CMK (cell line): ENCODE measurements at places on chromosomes 6 and 20.

DNA sequence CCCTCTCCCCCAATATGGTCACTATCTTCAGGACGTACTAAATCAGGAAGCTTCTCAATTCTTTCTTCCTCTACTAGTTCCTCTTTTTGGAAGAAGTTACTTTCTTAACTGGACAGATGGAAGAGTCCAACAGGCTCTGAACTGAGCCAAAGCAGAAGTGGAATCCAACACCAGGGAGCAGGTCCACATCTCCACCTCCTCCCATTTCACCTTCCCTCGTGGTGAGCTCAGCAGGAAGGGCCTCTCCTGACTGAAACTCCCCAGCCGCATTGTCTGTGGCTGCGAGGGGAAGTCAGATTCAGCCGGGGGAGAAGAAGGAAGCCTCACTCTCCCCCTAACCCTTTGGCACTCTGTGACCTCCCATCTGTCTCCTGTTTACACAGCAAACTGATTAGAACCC, 63.8 kb upstream of the UST start:
- peak; percentile 24 for DNase-seq

DNA sequence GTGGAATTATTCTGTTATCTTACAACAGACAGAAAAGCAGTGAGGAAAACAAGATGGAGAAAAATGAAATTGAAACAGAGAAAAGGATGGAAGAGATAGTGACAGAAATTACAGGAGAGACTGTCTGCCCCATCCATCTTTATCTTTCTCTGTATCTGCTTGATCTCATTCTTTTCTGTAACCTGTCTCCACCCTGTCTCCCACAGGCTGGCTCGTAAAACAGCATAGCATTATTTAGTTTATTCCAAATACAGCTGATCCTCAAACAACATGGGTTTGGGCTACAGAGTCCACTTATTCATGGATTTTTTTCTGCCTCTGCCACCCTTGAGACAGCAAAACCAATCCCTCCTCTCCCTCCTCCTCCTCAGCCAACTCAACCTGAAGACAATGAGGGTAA, 482.3 kb upstream of the JARID2 start:
- DNase-seq = no peak

GRCh38 chr20:57638173-57638894, 18.1 kb upstream of the ZBP1 start:
- DNase-seq = no peak

- DNase-seq = no peak
Measured at GRCh38 chr20:20503777-20504530, 136.1 kb downstream of the INSM1 start.

GRCh38 chr6:109093732-109094415, 772 bp downstream of the SESN1 start:
- DNase-seq = no peak

DNA sequence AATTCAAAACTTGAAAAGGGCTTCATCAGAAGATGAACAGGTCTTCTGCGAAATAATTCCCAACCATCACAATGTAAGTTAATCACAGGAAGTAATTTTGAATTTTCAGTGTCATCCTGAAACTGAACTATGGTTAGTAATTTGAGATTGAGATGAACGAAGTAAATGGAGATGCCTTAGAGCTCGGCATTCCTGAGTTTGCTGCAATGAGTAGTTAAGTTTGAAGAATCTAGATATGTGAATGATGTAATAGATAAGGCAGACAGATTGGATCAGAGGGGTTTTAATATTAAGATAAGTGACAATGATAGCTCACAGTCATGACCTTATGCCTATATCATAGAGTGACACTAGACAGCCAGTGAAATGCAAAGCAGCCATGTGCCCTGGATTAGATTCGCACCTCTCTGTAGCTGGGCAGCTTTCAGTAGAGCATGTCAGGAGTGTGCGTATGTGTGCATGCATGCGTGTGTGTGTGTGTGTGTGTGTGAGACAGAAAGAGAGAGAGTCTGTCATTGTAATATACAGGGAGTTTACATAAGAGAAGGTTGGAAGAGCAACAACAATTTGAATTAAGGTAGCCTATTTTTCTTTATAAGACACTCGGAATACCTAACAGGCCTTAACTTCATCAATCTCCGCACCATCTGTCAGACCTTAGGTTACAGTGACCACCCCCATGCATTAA, 233.0 kb downstream of the GMPR start:
- DNase-seq = no peak

- no peak for DNase-seq
Measured at GRCh38 chr20:61435184-61435822, 183.2 kb downstream of the CDH4 start.

GRCh38 chr6:49835140-49835539, 31.2 kb downstream of the CRISP1 start:
- no peak for DNase-seq

DNA sequence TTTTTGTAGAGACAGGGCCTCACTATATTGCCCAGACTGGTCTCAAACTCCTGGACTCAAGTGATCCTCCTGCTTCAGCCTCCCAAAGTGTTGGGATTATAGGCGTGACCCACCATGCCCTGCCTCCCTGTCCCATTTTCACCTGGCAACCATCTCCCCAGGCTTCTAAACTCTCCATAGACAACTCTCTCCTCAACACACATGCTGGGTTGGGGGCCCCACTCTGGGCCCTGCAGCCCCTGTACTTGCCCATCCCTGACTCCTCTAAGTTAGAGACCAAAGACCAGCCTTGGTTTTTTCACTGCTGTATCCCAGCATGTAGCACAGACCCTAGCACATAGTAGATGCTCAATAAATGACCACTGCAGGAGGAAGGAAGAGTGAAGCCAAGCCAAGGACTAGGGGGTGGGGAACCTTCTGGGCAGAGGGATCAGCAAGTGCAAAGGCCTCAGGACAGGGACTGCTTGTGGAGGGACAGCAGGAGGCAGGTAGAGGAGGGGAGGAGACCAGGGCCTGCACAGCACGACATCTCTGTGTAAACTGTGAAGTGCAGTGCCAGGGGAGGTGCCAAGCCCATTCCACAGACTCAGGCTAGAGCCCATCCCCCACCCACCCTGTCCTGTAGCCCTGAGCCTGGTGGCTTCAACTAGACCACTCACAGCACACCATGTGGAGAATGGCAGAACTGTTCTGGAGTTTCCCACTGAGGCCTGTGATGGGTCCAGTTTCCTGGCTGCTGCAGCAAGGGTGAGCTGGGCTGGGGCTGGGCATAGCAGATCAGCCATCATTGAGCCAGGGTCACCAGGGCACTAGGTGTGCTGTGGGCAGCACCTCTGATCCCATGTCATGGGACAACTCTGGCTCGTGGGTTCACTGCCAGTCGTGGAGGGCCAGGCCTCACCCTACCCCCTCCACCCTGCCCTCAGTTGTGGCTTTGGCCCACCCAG, 3.4 kb upstream of the SRC start:
- no peak for DNase-seq

- DNase-seq = no peak
Measured at GRCh38 chr20:8837396-8837795, 231.5 kb upstream of the PLCB4 start.

GRCh38 chr6:5962794-5963193, 43.9 kb downstream of the NRN1 start:
- DNase-seq = peak; percentile 12

- peak; percentile 86 for DNase-seq
Measured at GRCh38 chr20:62598761-62599194, 43.5 kb upstream of the SLCO4A1 start.

GRCh38 chr6:18861204-18861603, 474.1 kb downstream of the RNF144B start:
- DNase-seq = no peak

- no peak for DNase-seq
Measured at GRCh38 chr6:94130478-94130877, 711.1 kb upstream of the EPHA7 start.

DNA sequence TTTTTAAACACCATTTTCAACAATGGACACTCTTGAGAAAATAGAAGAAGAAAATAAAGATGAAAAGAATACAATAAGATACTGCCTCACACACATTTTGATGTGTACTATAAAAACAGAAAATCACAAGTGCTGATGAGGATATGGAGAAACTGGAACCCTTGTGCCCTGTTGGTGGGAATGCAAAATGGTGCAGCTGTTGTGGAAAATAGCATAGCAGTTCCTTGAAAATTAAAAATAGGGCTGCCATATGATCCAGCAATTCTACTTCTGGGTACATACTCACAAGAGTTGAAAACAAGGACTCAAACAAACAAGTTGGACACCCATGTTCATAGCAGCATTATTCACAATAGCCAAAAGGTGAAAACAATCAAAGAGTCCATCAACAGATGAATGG, 173.0 kb downstream of the KIF16B start:
- DNase-seq = no peak

DNA sequence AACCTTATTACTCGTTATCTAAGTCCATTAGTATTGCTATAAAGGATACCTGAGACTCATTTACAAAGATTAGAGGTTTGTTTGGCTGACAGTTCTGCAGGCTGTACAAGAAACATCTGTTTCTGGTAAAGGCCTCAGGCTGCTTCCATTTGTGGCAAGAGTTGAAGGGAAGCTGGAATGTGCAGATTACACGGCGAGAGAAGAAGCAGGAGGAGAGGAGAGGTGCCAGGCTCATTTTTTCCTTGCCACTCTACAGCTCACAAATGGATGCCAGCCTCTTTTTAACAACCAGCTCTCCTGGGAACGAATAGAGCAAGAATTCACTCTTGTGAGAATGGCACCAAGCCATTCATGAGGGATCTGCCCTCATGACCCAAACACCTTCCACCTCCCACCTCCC, 14.7 kb downstream of the CAP2 start:
- no peak for DNase-seq

GRCh38 chr6:68653706-68654089, 18.6 kb downstream of the ADGRB3 start:
- DNase-seq = no peak

DNA sequence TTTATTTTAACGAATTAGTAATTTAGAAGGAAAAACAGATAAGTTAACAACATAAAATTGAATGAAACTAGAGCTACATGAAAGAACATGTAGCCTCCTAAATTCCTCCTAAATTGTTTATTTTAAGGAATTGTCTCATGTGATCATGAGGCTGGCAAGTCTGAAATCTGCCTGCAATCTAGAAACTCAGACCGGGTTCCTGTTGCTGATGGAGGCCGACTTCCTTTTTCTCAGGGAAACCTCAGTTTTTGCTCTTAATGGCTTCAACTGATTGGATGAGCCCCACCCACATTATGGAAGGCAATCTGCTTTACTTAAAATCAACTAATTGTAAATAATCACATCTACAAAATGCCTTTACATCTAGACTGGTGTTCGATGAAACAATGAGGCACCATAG, 267.6 kb upstream of the PRND start:
- DNase-seq = no peak
